ENCODE measurements at places on chromosomes 13 and 19. TPM values are rescaled to one million over a fixed set of nuclear protein-coding genes. Genes with fewer than 3 reads are reported as not detected.

GRCh38 chr13:50141375-50141975 lies 126.2 kb downstream of the KCNRG start:
- DNase-seq = no peak

DNA sequence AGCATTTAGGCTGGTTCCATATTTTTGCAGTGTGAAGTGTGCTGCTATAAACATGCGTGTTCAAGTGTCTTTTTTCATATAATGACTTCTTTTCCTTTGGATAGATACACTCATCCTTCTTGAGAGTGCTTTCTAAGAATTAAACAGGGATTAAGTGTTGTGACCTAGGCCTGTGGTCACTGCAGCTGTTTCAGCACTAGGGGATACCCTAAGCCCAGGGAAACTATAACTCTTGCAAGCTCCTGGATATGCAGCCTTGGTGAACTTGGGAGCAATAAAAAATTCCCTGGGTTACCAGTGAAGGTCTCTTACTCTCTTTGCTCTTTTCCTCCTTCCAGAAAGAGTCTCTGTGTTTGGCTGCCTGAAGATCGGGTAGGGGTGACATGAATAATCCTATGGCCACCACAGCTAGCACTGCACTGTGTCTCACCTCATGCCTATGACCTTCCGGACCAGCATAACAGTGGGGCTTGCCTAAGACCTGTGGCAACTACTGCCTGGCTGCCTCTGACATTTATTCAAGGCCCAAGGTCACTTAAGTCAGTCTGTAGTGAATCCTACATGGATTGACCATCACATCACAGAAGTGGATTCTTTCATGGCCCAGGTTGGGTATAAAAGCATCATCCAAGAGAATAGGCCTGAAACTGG lies 799.7 kb downstream of the DACH1 start:
- no peak for DNase-seq

- peak; percentile 80 for DNase-seq
Observed at GRCh38 chr19:53792721-53793433, 31.2 kb downstream of the NLRP12 start.

DNA sequence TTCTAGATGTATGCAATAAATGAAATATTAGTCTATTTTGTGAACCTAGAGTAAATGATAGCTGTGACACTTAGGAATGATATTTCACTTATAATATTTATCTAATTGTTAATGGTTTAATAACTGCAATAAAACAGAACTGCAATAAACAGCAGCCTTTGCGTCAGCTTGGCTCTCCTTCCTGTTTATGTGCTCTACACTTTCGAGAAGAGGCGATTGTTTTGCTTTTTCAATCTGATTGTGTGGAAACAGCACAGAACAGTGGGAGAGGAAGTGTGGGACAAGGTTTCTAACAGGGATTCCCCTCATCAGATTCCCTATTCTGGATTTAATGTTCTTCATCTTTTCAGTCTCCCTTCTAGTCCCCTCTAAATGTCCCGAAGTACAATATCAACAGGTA lies 17.3 kb upstream of the TRPC4 start:
- no peak for DNase-seq

GRCh38 chr19:6393983-6394412 lies 1.0 kb upstream of the GTF2F1 start:
- DNase-seq = no peak

DNA sequence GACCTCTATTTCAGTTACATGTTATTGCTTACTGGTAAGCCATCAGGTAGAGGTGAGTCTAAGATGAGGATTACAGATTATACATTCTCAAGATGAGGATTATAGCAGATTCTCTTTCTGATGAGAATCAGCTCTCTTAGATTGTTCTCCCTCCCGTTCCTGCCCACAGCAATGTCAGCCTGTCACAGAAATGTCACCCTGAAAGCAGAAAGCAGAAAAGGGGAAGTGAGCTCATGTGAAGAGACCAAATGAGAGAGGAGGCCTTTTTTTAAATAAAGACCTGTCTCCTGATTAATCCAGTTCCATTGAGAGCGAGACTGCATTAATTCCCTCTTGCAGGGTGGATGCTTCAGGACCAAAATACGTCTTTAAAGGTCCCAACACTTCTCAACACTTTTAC lies 445.6 kb downstream of the KCTD12 start:
- DNase-seq = no peak

- no peak for DNase-seq
Observed at GRCh38 chr19:18670312-18670711, 13.2 kb upstream of the CRTC1 start.

ACTMAP gene
- total RNA-seq = 3.3 TPM

Measured in thyroid gland (tissue), 4 donors.